ENCODE measurements at places on chromosomes 3 and 15.

- DNase-seq, result no peak
Measured at GRCh38 chr3:94811836-94812235, 749.0 kb downstream of the NSUN3 start.

DNA sequence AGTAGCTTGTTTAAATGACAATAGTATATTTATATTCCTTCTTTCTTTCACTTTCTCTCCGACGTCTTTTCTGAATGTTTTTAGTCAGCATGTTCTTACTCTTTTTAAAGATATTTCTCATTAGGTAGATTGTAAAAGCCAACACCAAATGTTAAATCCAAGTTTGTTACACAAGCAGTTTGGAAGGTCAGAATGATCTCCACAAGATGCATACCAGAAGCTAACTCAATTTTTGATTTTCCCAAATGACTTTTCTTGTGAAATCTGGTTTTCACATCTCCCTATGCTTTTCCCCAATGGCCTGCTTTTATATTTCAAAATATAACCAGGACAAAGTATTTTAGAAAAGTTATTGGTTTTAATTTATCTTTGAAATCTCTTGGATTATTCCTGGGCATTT is 49.7 kb upstream of the TPRG1 start:
- no peak for DNase-seq

- DNase-seq, result peak; percentile 56
Measured at GRCh38 chr15:48507416-48508065, 138.0 kb downstream of the FBN1 start.

- no peak for DNase-seq
Measured at GRCh38 chr3:179608931-179609720, 4.5 kb downstream of the NDUFB5 start.

DNA sequence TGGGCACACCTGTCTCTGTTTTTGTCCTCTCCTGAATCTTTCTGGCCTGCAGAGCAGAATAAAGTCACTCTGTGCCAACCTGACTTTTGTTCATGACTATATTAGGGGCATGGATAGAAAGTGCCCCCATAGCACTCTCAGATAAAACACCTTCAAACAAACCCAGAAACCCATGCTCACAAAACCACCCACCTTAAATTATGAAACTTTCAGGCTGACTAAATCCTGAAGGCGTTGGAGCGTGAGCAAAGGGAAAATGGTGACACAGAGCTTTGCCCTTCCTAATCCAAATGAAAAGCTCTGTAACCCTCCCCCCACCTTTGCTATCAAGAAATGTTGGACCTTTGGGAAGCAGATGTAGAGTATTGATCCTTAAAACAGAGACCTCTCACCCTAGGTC is 138.9 kb downstream of the IGF1R start:
- no peak for DNase-seq

All from fibroblast of skin of abdomen (primary cell).